ENCODE measurements at places on chromosomes 4 and X.

DNA sequence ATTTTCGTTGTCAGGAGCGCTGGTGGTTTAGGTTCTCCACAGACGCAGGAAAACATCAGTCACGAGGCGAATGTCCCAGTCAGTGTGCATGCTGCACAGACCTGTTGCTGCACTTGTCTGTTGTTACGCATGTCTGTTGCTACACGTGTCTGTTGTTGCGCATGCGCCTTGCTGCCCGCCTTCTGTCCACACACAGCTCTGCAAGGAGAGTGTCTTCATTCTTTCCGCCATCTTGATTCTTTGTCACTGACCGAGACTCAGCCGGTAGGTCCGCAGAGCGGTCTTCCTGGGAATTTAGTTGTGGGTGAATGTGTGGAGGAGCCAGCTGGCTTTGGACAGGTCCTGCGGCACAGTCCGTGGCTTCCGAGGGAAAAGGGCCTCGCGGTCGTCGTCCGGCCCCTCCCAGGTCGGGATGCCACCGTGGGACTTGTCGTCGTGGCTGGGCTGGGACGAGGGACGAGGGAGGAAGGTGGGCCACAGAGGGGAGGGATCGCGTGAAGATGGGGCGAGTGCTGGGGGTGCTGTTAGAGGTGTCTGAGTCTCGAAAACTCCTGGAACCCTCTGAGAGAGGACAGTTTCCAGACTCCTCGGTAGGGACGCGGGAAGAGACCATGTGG is at the start of gene PAGE2B:
Gene PAGE2B (plus strand): TSS at position 180 of the 617 bp plus-strand sequence. CDS start 1,012 bp downstream, outside the sequence.
- no peak for DNase-seq

DNA sequence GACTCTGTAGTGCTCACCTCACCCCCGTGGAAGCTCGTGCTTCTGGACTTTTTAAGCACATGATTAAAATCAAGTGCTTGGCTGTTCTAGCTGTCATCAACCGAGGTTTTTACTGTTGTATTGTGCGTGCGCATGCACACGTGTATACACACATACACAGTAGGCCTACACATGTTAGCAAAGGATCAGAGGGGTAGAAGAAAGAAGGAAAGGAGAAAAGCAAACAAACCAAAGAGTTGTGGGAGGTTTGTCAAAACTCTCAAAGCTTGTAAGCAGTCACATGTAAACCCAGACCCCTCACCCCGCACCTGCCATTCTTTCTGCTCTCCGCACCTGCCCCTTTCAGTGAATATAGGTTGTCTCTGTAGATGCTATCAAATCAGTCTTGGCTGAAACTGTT is 311.8 kb downstream of the HS3ST1 start:
- no peak for DNase-seq

DNA sequence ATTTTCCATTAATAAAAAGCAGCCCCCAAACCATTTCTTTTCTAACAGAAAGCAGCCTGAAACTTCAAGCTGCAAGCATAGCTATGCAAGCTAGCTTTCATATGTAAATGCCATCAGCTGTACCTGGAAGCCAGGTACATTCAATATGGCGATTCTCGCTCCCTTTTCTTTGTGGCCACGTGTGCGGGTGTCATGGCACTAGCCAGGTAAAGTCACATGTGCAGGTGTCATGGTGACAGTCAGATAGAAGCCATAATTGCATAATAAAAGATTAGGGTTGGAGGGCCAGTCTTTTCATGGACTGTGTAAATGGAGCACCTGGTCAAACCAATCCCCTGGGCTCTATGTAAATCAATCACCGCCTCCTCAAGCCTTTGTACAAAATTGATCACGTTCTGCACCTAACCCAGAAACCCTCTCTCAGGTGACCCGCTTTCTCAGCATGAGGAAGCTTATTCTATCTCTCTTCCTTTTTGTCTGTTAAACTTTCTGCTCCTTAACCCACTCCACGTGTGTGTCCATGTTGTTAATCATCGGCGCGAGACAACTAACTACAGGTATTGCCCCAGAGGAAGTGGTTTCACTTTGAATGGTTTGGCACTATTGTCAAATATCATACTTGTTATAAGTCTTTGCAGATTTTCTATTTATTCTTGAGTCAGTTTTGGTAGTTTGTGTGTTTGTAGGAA is 18.0 kb upstream of the RHOXF2 start:
- no peak for DNase-seq

DNA sequence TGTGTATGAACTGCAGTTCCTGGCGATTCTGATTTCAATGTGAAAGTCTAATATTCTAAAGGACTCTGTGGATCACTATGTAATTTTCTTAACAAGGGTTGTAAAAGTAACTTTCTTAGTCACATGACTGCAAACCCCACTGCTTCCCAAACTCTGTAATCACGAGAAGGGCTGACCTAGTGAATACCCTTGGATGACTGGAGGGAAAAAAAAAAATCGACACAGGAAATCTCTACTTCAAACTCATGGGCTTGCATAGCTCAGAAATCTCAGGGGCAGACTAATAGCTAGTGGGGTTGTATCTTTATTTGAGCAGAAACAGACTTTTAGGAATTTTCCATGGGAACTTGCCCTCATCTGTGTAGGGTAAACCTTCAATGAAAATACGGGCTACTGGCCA is 4.8 kb upstream of the MXRA5 start:
- DNase-seq: no peak

DNA sequence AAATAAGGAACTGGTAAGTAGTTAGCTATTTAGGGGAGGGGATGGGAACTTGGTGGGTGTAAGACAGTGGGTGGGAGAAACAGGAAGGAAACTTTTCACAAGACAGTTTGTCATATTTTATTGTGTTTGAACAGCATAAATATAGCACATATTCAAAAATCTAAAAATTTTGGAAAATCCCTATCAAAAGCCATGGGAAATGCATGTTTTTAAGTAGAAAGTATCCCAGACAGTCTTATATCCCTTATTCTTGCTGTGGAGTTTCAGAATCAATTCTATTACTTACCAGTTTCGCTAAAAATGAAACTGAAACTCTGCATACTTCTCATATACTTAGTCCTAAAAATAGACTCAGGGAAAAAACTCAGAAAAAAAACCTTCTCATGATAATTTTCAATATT is 22.3 kb upstream of the RASGEF1B start:
- DNase-seq: no peak

GRCh38 chr4:15376594-15376993 is 51.2 kb upstream of the C1QTNF7 start:
- DNase-seq: no peak

DNA sequence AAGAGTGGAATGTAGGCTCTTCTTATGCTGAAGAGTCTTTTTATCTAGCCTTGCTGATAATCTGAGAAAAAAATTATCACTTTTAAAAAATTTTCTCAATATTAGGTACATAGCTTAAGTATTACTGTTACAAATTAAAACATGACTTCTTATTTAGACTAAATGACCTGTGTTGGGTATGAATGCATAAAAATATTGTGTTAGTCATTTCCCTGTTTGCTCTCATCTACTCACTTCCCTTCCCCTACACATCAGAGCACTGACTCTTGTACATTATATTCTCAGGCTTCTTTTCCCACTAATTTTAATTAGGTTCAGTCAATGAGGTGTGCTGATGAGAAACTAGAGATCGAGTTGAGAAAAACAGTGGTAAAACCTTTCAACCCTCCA is 881.0 kb downstream of the PCDH18 start:
- DNase-seq: no peak

DNA sequence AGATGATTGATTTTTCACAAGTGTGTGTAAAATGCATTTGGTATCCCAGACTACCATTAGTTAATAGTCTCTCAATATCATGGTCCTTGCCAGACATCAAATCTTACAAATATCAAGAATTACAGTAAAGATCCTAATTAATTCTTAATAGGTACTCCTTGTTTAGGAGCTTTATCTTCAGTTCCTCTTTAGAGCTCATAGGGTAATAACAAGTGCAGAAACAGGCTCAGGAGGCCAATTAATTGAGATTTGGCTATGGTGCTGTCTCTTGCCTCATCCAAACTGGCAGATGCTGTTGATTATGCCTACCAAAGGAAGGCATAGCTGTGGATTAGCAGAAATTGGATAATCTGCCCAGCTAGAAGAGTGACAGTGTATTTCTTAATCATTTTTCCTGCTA is 6.9 kb downstream of the MTMR1 start:
- DNase-seq: no peak

- no peak for DNase-seq
Observed at GRCh38 chrX:40262157-40263013, 164.6 kb upstream of the BCOR start.

DNA sequence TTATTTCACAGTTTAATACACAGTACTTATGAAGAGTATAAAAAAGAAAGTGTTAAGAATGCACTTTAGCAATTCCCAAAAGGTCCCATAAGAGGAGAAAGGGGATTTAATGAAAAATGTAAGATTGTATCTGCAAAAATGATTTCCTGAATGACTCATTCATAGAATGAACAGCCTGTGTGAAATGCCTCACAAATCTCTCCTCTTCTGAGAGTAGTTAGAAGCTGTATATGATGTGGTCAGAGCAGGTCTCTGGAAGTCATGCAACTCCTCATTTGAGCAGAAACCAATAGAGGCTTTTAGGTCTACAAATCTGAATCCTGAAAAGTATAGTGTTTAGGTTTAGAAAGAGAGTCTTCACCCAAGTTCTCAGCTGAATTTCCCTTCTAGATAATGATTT is 381.3 kb upstream of the INTU start:
- DNase-seq: no peak

Measured in activated T-helper 1 cell treated with anti-CD3 and anti-CD28 coated beads, Interleukin-2, amount 50 U/mL, for 16 hours (primary cell).